Dorsolateral prefrontal cortex (tissue), 122 donors: ENCODE measurements at places on chromosomes 11 and 22. TPM values are rescaled to one million over a fixed set of nuclear protein-coding genes. Genes with fewer than 3 reads are reported as not detected.

JAML gene
- total RNA-seq: 1.3 TPM

TRIM68 gene
- 16.5 TPM for total RNA-seq

RASSF10 gene
- total RNA-seq: 0.72 TPM

SPDYC gene
- total RNA-seq: not detected

LRFN4 gene
- total RNA-seq: 27.1 TPM

NXPE2 gene
- total RNA-seq: 0.55 TPM

C11orf91 gene
- total RNA-seq: 0.50 TPM

INSC gene
- total RNA-seq: 0.48 TPM
